ENCODE measurements at places on chromosomes 11 and 22.
A peak's percentile ranks its signal among the peaks of the same experiment; 100 is the strongest.

GRCh38 chr11:10314199-10315072 lies 9.6 kb downstream of the ADM start:
- no peak for DNase-seq

DNA sequence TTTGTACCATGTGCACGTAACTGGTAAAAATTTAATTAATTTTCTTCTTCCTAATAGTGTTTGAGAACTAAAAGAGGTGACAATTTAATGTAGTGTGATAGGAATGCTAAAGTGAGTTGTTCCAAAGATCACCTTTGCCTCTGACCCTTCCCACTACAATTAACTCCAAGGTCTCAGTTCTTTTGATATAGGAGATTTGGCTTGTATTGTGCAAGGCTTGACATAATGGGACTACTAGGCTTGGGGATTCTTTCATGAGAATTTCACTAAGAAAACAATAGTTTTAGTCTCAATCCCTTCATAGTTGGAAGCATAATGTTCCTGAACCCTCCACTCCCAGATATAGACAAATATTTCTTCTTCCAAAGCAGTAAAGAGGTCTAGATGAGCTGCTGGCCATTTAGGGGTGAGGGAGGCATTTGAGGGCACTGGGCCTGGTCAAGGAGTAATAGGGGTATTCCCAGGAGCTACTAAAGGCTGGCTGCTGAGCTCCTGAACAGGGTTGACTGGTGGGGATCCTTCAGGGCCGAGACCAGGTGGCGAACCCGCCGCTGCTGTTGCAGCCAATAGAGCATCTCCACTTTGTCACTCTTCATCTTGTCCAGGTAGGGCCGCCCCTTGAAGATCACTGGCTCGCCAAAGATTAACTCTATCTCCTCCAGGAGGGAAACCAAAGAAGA lies 2.7 kb downstream of the CCDC87 start:
- no peak for DNase-seq

GRCh38 chr11:78533399-78533798 lies 41.3 kb downstream of the NARS2 start:
- DNase-seq = no peak

GRCh38 chr11:9568854-9569587 lies 4.4 kb upstream of the WEE1 start:
- DNase-seq = peak; percentile 38

- peak; percentile 85 for DNase-seq
Measured at GRCh38 chr22:32531931-32532819, 57.6 kb downstream of the FBXO7 start.

- peak; percentile 51 for DNase-seq
Measured at GRCh38 chr11:128506999-128507611, 80.3 kb downstream of the ETS1 start.

GRCh38 chr11:57982776-57983175 lies 40.9 kb upstream of the OR9Q1 start:
- DNase-seq = no peak

DNA sequence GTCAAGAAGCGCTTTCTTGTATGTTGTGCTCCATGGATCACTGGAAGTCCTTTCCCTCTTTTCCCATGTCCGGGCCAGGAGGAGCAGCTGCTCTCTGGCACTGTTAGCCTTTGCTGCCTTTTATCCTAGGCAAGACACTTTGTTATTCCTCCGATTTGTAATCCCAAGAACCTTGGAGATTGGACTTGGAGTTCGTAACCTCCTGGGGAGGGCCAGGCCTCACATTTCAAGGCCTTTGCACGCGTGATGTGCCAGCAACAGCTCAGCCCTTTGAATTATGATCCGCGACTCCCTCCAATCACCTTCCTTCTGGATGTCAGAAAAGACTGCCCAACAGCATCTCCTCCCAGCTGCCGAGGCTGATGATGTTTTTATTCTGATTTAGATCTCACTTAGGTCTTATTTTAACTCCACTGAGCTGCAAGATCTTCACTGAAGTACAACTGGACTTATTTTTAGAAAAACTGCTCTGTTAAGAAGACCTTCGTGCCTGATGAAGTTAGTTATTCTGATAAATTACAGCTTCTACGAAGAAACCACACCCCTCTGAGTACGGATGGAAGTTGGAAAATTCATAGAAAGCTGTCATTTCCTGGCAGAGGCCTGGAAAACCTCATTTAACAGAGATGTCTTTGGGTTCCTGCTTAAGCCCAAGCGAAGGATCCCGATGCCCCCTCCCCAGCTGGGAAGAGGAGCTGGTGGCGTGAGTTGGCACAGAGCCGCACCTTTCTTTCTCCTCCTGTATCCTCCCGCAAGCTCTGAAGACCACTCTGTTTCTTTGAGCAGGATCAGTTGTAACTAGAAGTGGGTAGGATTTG lies 62.4 kb downstream of the PARVB start:
- DNase-seq = no peak

DNA sequence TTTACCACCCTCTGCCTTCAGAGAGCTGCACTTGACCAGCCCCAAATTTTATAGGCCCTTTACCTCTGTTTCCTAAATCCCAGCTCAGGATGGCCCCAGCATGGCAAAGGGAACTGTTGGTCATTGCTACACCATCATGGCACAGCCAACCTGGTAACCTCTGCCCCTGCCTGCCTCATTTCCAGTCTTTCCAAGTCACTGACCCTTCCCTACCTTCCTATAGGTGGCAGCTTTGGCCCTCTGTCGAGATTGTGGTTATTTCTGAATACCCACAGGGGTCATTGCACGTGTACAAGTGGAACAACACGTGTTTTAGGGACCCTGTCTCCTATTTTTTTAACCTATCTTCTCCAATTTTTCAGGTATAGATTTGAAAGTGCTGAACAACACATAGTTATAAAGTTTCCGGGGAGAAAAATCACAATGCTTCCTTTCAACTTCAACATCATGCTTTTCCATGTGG lies 2.8 kb downstream of the GALNT18 start:
- no peak for DNase-seq

DNA sequence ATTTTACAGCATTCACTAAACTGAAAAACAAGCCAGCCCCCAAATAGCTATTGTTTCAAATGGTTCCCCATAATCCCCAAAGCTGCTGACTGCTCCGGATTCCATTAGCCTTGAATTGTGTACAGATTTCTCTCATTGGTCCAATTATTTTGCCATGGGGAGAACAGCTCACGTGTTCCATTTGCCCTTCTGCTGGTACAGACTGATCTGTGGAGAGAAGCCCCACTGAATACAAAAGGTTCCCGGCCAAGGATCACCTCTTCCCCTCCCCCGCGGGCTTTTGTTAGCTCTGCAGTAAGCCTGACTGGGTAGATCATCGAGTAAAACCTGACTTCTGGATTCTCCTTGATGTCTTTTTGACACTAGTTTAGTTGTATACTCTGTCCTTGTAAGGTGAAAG lies 9.1 kb upstream of the MAPK8IP1 start:
- no peak for DNase-seq

- no peak for DNase-seq
Measured at GRCh38 chr11:38365274-38365673, 1767.2 kb upstream of the RAG2 start.

- DNase-seq = no peak
Measured at GRCh38 chr11:131305005-131305404, 65.4 kb upstream of the NTM start.

GRCh38 chr11:120627327-120628163 lies 116.0 kb downstream of the GRIK4 start:
- no peak for DNase-seq

DNA sequence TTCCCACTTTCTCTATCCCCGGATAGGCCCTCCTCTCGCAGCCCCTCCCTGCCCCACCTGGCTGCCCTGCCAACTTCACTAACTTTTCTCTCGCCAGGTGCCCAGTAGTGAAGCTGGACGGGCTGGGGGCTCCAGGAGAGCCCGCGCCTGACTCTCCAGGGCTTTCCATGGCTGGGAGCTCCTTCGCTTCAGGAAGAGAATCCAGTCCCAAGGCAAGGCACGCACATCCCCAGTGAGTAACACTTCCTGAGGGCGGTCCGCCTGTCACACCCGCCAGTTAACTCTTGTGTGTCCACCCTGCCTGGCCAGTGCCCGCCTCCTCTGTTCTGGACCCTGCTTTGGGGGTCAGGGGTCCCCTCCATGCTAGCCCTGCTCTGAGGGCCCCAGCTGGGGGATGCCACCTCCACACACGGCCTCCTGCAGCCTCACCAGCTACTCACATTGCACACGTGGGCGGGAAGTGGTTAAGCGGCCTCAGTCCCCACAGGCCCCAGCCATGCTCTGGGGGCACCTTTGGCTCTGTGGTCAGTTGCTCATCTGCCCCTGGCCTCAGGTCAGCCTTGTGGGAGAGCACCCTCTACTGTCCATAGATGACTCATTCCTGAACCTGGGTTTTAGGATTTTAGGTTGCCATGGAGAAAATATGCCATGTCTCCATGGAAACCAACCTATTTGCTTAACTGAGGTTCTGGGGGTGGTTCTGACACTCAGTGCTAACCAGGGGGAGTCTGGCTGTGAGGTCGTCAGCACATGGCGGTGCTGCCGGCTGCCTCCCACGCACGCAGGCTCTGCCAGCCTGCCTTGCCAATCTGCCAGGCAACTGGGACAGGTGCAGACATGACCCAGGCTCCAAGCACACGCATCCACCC lies at the start of gene RIN1:
RIN1 (minus strand) TSS at position 201 of the 869 bp plus-strand sequence; CDS start at position 169, 32 bp downstream.
- DNase-seq = peak; percentile 99

DNA sequence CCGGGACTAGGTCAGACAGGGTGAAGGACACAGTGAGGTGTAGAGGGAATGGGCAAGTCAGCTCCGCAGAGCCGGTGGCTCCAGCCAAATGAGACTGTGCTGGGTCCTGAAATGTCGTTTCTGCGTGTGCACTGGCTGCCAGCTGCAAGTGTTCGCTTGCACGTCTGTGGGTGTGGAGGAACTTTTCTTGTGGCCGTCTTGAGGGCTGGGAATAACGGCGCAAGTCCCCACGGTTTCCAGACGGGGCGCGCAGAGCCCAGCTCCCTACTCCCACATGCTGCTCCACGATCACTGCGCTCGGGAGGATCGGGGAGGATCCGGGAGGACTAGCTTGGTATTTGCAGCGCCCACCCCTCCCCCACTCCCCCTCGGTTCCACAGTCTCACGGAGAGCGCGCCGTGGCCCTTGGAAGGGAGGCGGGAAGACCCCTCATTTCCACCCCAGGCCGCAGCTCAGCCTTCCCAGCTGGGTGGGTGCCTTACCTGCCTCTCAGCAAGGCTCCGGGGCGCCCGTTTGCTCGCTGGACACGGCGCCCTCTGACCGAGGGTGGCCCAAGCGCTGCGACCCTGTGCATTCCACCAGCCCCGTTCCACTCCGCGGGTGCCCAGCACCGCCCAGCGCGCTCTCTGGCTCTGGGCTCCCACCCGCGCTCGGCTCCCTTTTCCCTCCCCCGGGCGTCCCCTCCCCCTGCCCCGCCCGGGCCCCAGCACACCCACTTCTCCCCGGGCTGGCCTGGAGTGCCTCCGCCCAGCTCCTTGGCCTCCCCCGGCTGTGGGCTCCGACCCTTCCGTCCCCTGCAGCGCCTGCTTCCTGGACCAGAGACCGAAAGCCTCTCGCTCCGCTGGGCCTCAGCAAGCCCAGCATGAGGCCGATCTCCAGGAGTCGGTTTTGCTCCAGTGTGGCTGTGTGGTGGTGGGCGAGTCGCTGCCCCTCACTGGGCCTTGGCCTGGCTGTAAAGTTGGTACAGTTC lies at the start of gene KCNE3:
KCNE3 (minus strand) TSS at position 634 of the 970 bp plus-strand sequence. CDS start 9,986 bp downstream, outside the sequence.
- no peak for DNase-seq

DNA sequence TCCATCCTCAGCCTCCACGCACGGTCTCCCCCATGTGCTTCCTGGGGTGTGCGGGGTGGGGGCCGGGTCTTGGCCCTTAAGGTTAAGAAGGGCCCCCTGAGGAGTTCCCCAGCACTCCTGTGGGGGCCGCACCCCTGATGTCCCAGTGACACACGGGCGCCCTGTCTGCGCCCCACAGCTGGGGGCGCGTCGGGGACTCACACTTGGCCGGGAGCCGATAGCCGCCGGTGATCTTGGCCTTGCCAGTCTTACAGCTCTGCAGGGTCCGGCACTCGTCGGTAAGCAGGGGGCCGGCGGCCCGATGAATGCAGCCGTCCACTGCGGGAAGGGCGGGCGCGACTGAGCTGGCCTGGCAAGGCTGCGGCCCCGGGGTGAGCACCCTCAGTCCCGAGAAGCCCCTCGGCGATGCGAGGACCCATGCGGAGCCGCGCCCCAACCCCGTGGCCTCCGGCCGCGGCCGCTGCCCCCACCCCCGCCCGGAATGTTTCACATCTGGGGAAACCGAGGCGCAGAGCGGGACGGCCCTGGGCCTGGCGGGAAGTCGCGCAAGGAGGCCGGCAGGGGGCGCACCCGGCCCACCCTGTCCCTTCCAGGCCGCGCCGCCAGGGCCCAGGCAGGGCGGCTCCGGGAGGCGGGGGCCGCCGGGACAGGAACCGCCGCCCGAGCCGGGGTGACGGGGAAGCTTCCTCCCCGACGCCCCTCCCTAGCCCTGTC lies 13.9 kb downstream of the OTUB1 start:
- no peak for DNase-seq

DNA sequence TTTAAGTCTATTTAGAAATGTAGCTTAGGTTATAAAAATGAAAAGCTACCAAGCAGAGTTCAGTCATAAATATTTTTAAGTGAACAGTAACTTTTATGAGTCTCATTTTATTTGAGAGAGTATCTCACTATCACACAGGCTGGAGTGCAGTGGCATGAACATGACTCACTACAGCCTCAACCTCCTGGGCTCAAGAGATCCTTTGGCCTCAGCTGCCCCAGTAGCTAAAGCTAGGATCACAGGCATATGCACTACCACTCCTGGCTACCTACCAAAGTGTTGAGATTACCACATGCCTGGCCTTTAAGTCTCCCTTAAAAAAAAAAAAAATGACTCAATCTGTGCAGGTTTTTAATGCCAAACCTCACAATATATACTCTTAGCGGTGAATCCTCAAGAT lies 34.7 kb upstream of the CLNS1A start:
- peak; percentile 54 for DNase-seq

DNA sequence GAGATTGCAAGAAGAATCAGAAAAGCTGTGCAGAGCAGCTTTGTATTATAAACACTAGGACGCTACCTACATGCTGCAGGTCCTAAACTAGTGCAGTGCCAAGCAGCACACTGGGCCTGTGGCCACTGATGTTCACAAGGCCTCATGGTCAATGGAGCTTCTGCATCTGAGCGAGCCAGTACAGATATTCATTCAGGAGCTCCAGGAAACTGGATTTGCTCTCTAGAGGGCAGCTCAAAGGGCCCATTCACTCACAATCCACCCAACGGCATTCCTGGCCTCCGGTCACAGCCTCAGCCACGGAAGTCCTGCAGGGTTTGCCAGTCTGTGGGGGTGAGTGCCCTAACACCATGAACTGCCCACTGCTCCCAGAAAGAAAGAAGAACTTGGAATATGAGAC lies 5.8 kb upstream of the TBC1D10A start:
- no peak for DNase-seq

GRCh38 chr11:6632116-6633073 lies 13.2 kb upstream of the TPP1 start:
- no peak for DNase-seq

- DNase-seq = no peak
Measured at GRCh38 chr22:20615021-20615420, 107.6 kb downstream of the MED15 start.

DNA sequence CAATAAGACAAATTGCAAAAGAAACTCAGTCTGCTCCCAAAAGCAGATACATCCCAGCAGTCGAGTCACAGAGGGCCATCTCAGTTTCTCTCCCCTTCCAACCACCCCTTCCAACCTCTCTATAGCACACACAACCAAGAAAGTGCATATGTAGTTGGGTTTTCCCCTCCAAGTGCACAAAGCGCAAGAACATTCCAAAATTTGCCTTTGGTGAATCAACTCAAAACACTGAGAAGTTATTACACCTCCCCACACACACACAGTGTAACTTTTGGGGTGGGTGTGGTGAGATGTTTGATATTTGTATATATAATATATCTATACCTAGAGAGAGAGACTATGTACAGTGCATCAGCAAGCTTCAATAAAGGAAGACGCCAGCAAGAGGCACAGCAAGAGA lies 10.2 kb upstream of the SCN4B start:
- no peak for DNase-seq
